ENCODE measurements at places on chromosomes 6 and 20.

DNA sequence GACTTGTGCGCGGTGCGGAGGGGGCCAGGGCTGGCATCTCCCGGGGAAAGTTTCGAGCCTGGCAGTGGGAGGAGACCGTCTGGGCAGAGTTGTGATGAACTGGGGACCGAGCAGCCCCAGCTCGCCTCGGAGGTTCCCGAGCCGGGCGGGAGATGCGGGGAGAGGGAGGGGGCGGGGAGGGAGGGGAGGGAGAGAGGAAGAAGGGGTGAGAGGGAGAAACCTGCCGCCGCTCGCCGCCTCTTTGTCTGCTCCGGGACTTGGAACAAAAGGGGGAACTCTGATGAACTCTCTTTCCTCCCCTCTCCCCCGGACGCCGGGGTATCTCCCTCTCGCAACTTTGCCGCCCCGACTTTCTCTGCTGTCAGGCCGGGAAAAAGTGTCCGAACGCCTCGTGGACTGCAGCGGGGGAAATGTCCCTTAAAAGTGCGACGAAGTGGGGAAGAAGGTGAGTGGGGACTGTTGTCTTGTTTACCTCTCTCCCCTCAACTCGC is 72.7 kb downstream of the SOX4 start:
- DNase-seq, result peak; percentile 15

DNA sequence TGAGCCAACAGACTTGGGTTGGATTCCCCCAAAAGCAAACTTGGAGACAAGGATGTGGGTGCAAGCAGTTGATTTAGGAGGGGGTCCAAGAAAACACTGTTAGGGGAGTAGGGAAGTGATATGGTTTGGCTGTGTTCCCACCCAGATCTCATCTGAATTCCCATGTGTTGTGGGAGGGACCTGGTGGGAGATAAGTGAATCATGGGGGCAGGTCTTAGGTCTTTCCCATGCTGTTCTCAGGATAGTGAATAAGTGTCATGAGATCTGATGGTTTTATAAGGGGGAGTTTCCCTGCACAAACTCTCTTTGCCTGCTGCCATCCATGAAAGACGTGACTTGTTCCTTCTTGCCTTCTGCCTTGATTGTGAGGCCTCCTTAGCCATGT is 542.6 kb downstream of the DHX35 start:
- no peak for DNase-seq

GRCh38 chr6:4971851-4972250 is 32.0 kb downstream of the RPP40 start:
- DNase-seq, result no peak

- DNase-seq, result no peak
These were observed 964.6 kb upstream of the SLC35B3 start for GRCh38 chr6:9399916-9400315.

DNA sequence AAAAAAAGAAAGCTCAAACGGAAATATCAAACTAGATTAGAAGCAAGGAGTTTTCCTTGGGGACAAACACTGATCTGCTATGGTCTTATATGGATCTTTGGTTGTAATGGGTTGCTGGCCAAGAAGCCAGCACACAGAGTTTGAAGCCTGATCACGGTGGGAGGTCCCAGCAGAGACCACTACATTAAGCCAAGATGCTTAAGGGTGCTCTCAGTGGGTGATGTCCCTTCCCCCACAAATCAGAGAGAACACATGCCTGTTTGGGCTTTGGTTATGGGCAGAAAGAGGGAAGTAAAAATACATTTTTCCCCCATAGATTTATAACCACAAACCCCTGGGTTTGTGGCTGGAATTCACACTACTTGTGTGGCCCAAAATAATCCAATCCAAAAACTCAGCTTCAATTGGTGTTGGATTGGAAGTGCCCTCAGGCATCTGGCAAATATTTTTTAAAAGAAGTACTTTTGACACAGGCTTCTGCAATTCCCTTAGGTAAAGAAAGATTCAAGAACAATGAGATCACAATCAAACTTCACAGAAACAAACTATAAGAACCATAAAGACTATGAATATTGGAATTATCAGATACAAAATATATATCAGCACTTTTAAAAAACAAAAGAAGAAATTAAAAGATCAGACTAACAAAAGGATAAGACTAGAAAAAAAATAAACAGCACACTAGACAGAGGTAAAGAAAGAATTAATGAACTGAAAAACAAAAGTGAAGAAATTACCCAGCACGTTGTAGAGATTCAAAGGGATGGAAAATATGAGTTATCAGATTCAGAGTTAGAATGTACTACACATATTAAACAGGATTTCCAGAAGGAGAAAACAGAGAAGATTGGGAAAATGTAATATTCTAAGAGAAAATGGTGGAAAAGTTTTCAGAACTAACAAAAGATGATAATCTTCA is 44.7 kb downstream of the ESF1 start:
- DNase-seq, result no peak

GRCh38 chr6:30787954-30788353 is 43.6 kb upstream of the IER3 start:
- no peak for DNase-seq

Data from NCI-H774 (cell line).